ENCODE measurements at places on chromosomes 1 and 21.

- no peak for DNase-seq
Observed at GRCh38 chr1:215807911-215808436, 240.9 kb downstream of the KCTD3 start.

DNA sequence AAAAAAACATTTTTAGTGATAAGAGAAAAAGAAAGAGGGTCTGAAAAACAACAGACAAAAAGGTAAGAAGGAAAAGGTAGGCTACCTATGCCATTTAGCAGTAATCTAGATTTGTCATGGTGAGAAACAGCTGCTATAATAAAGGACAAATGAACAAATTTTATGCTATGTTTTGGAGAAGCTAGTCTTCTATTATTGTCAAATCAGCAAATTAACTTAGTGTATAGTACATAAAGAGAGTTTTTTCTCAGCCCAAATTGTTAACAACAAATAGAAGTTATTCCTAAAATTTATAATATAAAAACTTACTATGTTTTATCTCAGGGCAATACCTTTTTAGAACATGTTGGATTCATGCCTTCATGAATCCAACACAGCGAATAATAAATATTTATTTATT, 88.7 kb downstream of the KIFAP3 start:
- DNase-seq = no peak

GRCh38 chr1:21523297-21523813, 14.1 kb downstream of the ALPL start:
- no peak for DNase-seq

DNA sequence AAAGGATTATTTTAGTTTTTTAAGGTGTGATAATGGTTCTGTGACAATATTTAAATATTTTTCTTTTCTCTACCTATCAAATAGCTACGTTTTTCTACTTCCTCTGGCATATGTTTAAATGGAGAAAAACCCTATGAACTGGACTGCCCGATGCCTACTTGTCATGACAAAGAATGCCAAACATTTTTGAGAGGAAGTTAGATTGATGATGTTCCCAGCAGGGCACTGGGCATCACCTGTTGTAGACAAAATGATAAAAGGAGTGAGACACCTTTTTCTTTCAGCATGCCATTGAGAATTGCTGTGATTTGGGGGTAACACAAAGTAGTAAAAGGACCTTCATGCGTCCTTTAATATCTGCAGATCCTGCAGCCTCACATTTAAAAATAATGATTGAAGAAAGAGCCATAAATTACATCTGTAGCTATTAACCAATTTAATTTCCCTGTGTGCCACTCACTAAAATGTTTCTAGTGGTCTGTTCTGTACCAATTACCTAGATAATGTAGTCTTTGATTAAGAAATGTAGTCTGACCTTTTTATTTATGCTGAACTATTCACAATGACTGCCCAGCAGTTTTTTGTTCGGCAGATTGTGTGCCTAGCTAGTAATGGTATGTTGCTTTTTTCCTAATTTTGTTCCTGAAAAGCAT, 47.6 kb downstream of the RPL5 start:
- DNase-seq = no peak

GRCh38 chr1:90851711-90852050, 134.6 kb upstream of the BARHL2 start:
- no peak for DNase-seq

- DNase-seq = no peak
Observed at GRCh38 chr1:87647430-87648177, 318.9 kb downstream of the LMO4 start.

DNA sequence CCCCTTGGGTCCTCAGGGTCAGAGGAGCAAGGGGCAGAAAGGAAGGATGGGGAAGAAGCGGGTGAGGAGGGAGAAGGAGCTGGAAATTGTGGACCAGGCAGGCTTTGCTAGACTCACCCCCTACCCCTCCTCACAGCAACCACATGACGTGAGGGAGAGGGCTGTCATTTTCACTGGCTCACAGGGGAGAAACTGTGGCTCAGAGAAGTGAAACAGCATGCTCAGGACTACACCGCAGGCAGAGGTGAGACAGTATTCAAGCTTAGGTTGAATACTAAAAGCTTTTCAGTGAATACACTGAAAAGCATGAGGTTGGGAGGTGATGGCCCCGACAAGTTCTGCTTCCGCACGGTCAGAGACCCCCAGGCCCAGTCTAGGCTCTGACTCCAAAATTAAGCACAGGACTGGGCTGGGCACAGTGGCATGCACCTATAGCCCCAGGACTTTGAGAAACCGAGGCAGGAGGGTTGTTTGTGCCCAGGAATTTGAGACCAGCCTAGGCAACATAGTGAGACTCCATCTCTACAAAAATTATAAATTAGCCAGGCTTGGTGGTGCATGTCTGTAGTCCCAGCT, 1.2 kb upstream of the CLEC20A start:
- no peak for DNase-seq

- no peak for DNase-seq
Observed at GRCh38 chr1:67404212-67404620, 26.0 kb downstream of the SERBP1 start.

GRCh38 chr1:206633708-206634121, 1.6 kb upstream of the DYRK3 start:
- no peak for DNase-seq

DNA sequence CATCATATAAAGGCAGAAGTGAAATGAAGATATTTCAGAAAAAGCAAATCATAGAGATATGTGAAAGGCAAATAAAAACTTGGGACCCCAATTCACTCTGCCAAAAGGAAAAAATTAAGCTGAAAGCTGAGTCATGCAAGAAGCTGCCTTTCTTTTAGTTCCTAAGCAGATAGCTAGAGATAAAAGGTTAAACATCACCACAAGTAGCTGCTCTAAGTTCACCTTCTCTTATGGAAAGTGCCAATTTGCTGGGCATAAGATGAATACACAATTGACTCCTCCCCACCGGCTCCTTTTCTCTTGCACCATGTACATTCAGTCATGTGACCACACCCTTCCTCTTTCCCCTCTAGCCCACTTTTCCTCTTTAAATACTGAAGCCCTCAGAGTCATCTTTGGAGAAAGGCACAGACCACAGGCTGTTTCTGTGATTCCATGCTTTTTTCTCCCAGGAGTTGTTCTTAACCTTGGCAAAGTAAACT, 5.4 kb upstream of the SUMO3 start:
- DNase-seq = no peak

GRCh38 chr1:213389061-213389581, 338.1 kb downstream of the RPS6KC1 start:
- no peak for DNase-seq
